ENCODE measurements at places on chromosomes 2 and 18.

GRCh38 chr2:37119157-37119556 is 34.8 kb downstream of the GPATCH11 start:
- DNase-seq = no peak

- DNase-seq = no peak
Observed at GRCh38 chr18:2354292-2354691, 217.0 kb downstream of the METTL4 start.

GRCh38 chr18:22214731-22215528 is 45.5 kb downstream of the GATA6 start:
- no peak for DNase-seq

- DNase-seq = no peak
Observed at GRCh38 chr2:479490-480176, 191.7 kb upstream of the ALKAL2 start.

DNA sequence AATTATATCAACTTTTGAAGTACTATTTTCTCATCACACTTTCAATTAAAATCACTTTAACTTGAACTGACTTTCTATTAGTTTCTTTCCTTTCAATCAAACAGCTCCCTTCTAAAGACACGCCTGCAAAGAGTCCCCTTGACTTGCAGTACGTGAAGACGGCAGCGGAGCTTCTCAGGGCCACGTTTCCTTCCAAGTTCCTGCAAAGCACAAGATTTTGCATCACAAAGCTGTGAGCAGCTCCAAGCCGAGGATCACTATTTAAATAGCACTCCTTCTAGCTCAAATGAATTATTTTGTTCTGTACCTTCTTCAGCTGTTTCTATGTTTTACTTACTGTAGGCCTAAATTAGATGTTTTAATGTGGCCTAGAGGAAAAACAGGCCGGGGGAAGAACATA is 30.8 kb downstream of the SH3YL1 start:
- DNase-seq = no peak

- DNase-seq = no peak
Observed at GRCh38 chr18:64720781-64721464, 572.0 kb upstream of the LINC00305 start.

DNA sequence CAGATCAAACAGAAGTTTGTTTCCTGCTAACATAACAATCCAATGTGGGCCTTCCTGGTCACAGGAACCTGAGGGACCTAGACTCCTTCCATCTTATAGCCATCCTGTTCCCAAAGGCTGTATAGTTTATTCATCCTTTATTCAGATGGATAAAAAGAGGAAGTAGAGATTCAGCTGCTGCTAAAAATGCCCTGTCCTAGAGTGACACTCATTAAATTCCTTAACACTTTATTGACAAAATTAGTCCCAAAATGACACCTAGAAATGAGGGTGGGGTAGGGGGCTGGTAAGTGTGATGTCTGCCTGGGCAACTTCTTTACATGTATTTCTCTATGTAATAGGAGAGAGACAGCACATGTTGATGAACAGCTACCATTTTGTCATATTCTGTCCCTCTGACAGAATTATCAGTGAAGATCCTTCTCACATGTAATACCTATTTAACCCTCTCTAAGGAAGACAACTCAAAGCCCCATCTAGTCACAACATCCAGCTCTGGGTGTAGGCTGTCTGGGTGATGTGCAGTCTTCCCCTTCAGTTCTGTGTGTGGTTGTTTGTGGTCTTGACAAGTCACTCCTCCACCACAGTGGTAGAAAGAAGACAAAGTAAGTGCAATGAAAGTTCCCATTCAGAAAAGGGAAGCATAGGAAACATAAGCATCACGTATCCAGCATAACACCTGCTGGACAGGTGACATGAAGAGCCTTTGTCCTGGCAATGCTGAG is 253.9 kb upstream of the CNTNAP5 start:
- no peak for DNase-seq

- DNase-seq = no peak
Observed at GRCh38 chr18:23277399-23277798, 142.1 kb downstream of the CABLES1 start.

- no peak for DNase-seq
Observed at GRCh38 chr2:118710481-118710880, 137.0 kb downstream of the EN1 start.

DNA sequence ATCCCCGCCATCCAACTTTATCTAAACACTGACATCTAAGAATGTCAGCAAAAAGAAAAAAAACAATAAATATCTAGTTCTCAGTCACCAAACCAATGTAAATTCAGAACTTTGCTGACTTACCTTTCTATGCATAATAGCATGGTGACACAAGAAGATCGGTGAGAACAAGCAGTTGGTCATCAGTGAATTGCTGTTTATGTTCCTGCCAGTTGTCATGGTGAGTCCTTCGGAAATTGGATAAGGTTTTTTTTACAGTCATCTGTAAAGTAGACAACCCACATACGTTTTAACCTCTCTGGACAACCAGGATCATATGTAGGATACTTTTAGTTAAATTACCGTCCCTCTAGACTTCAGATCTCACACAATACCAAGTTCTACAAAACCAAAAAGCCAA is 6.2 kb upstream of the GPR75 start:
- DNase-seq = no peak

DNA sequence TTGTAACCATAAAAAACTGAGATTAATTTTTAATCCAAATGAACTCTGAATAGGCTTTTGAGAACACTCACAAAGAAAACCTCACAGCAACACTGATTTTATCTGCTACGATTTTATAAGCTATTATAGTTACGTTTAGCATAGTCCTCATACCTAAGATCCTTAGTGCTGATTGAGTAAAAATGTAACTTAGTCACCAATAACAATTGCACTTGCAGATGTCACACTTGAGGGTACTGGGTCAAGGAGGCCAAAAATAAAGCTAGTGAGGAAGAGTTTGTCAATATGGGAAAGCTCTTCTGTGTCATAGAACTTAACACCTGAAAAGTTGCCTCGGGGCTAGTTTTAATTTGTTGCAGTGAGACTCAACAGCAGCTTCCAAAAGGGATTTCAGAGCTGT is 706.5 kb upstream of the FAM98A start:
- no peak for DNase-seq

GRCh38 chr2:216711348-216711747 is 16.0 kb upstream of the IGFBP5 start:
- DNase-seq = no peak

- DNase-seq = no peak
Observed at GRCh38 chr2:127400533-127400896, 12.7 kb upstream of the MAP3K2 start.

DNA sequence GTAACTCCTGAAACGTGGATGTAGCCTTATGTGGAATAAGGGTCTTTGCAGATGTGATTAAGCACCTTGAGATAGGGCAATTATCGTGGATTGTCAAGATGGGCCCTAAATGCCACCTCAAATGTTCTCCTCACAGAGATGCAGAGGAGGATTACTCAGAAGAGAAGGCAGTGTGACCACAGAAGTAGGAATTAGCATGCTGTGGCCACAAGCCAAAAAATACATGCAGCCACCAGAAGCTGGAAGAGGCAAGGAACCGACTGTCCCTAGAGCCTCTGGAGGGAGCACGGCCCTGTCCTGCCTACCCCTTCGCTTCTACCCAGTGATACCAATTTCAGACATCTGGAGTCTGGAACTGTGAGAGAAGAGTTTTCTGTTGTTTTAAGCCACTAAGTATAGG is 47.3 kb upstream of the MGAT5 start:
- DNase-seq = no peak

DNA sequence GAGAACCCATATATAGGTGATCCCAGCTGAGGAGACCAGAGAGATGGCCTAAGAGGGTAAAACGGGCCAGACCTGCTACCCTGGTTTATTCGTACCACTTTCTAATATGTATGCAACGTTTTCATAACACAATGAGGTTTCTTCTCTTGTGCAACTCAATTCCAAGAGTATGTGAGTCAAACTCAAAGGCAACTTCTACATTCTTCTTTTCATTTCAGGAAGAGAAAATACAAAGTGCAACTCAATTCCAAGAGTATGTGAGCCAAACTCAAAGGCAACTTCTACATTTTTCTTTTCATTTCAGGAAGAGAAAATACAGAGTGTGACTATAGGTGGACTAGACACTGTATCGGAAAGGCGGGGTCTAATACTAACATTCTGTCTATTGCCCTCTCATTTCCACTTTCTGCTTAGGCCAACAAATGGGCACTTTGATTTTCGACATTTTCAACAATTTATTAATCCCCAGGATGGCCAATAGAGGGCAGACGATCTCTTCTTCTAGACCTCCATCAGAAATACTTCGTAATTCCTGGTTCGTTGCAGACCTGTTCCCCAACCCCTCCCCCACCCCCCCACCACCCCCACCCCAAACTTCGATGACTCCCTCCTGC is 3.7 kb upstream of the CRIM1 start:
- DNase-seq = no peak

DNA sequence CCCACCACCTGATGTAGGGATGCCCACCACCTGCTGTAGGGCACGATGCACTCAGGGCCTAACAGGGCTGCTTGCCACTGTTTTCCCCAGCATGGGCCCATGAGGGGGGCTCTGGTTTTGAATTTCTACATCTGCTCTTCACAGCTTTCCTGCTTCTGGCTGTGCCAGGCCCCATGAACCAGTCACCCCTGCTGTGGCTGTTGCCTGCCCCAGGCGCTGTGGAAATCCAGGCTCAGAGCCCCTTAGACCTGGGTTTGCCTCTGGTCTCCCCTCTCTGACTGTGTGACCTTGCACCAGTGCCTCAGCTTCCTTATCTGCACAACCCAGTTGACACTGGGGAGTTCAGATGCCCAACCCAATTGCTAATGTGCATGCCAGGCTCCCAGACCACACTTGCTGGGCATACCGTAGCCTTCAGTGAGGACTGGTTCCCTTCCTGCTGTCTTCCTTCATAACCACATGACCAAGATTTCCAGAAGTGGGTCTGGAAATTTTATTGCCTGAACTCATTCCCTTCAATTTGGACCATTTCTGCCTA is 6.0 kb upstream of the MLPH start:
- DNase-seq = no peak

DNA sequence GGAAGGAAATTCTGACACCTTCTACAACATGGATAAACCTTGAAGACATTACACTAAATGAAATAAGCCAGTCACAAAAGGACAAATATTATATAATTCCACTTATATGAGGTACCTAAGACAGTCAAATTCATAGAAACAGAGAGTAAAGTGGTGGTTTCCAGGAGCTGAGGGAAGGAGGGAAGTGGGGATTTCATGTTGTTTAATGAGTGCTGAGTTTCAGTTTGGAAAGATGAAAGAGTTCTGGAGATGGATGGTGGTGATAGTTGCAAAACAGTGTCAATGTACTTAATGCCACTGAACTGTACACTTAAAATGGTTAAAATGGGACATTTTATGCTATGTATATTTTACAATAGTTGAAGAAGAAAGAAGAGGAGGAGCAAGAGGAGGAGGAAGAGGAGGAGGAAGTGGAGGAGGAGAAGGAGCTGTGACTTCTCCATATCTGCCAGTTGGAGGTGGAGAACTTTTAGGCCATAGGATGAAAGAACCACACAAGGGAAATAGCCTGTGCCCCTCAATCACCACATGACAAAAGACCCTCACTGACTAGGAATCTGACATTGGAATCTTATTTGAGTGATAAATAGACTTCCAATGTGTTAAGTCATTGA is 55.3 kb upstream of the LGALSL start:
- no peak for DNase-seq

- no peak for DNase-seq
Observed at GRCh38 chr2:149648282-149649030, 60.9 kb upstream of the MMADHC start.

DNA sequence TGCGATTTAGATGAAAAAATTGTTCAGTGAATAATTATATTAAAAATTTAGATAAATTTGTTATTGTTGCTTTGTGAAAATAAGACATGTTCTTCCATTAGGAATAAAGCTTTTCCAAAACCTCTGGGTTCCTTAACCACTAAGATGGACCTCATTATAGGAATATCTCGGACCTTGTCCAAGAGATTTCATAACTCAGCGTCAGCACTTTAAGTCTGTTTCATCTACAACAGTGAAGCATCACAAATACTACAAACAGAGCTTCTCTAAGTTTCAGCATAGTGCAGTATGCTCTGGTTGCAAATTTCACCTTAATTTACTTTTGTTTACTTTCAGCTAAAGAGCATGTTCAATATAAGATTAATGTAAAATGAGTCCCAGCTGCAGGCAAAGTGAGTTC is 150.3 kb downstream of the UBE2E3 start:
- no peak for DNase-seq

GRCh38 chr18:3067165-3067661 is 54.3 kb upstream of the LPIN2 start:
- no peak for DNase-seq

DNA sequence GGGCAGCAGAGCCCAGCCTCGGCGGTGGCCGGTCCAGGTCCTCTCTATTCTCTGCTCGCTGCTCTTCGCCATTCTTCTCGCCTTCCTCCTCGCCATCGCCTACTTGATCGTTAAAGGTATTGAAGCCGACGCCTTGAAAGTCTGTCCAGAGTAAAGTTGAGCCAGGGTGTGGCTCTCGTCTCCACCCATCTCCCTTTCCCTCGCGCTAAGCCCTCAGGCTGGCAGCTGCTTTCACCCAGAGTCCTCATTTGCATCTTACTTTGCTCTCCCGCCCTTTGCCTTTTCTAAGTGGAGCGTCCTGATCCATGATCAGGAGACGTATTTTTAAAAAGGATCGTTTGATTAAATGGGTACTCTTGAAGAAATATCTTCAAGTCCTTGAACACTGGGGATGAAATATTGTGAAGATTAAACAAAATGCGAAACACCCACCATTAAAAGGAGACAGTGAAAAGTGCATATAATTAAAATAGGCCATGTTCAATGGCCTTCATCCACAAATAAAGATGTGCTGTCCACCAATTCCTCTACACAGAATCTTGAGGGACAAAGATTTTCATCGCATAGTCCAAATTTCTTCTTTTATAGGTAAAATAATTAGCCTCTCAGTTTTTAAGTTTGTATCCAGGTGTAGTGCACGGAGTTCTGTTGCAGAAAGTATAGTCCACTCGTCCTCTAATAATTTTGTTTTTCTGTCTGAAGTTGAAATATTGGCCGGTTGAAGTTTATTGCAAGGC is 657 bp downstream of the ARL6IP6 start:
- DNase-seq = no peak

DNA sequence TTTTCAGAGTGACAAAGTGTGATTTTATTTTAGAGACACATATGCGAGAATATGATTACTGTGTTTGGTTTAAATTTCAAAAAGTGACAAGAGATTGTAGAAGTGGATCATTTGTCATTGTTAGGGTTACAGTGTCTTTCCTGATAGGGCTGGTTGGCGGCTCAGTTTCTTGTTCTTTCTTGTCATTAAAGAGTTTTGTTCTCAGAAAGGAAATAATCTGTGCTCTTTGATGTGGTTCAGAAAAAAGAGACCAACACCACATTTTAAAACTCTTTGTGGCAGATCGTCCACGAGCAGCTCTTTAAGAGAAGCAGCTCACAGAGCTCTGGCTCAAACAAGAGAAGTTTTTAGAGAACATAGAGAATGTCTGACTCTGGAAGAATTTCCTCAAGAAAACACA is 45.6 kb upstream of the ZNF532 start:
- peak; percentile 12 for DNase-seq

DNA sequence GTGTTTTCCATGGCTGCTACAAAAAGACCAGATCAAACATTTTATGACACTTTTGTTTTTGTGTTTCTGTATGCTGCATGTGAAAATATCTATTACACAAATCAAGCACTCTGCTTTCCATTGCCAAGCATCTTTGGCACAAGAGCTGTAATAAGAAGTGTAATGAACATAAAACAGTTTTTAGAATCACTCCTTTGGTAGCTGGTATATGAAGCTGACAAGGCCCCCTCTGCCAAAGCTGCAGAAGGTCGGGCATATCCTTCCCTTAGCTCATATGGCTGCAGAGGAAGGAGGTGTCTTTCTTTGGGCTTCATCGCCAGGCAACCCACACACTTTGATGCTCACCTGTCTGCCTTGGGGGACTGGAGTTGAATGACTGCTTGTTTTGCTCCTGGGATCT is 175.4 kb downstream of the TMEM247 start:
- no peak for DNase-seq

- DNase-seq = no peak
Observed at GRCh38 chr2:85468096-85468703, 49.7 kb downstream of the SH2D6 start.
